ENCODE measurements at places on chromosomes 5 and 9.

- DNase-seq: no peak
Observed at GRCh38 chr5:151509231-151509630, 61.8 kb downstream of the SLC36A1 start.

DNA sequence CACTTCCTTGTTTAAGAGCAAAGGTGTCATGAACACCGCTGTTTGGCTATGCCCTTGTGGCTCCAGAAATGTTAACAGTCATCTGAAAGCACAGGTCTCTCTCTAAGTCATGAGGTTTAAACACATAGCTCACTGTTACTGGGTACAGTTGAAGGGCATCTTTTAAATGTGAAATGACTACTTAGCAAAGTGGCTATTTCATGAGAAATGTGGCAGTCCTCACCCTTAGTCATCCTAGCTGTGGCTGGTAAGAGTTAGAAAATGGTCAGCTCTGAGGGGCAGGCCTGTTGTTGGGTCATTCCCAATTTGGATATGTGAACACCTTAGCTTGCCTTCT lies 24.2 kb upstream of the TMEM171 start:
- no peak for DNase-seq

DNA sequence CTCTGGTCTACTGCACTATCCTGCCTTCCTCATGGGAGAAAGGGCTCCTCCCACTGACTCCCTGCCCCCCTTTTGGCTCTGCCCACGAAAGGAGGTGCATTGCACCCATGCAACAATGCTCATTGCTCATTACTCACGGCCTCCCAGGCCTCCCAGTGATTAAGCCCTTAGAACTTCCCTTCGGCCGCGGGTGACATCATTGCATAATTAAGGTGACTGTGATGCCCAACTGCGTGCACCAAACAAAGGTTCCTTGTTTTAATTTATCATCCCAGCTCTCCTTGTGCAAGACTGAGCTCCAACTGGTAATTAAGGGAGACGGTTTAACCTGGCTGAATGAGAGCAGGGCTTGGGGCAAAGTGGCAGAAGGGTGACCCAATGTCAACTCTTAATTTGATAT lies 180.4 kb downstream of the GAS1 start:
- peak; percentile 97 for DNase-seq

- no peak for DNase-seq
Observed at GRCh38 chr5:6784481-6784880, 71.2 kb downstream of the TENT4A start.

GRCh38 chr9:82404196-82404870 lies 415.8 kb downstream of the SPATA31D1 start:
- no peak for DNase-seq

All from inflammatory macrophage treated with lipopolysaccharide for 1 hour (primary cell).